ENCODE measurements at places on chromosomes 4 and X.
A peak's percentile ranks its signal among the peaks of the same experiment; 100 is the strongest.

DNA sequence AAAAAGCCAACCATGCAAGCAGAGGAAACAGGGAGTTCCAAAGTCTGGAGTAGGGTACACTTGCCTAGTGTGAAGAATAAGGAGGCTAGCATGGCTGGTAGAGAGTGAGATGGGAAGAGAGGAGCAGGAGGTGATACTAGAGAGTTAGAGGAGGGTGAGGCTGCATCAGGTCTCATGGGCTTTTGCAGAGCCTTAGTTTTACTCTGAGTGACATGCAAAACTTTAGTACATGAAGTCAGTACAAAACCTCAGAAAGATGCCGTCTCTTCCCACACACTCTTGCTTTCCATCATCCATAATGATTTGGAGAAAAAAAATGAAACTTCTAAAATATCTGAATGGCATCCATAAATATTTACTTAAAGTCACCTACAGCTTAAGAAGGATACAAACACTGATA is 5.0 kb downstream of the OPRPN start:
- no peak for DNase-seq

- no peak for DNase-seq
Measured at GRCh38 chrX:7690842-7691241, 152.1 kb upstream of the VCX start.

DNA sequence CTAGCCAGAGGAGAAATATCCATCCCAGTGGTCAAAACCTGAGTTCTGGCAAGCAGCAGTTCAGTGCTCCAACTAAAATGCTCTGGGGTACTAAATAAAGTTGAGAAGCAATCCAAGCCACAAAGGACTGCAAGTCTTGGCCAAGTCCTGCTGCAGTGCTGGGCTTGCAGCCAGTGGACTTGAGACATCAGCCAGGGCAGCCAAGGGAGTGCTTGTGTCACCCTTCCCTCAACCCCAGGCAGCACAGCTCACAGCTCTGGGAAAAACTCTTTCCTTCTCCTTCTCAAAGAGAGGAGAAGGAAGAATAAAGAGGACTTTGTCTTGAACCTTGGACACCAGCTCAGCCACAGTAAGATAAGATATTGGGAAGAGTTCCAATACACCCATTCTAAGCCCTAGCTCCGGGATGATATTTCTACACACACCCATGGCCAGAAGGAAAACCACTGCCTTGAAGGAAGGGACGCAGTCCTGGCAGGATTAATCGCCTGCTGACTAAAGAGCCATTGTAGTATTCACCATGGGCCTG is 99.8 kb downstream of the PTCHD1 start:
- no peak for DNase-seq

- DNase-seq: no peak
Measured at GRCh38 chr4:176611951-176612350, 180.8 kb downstream of the VEGFC start.

DNA sequence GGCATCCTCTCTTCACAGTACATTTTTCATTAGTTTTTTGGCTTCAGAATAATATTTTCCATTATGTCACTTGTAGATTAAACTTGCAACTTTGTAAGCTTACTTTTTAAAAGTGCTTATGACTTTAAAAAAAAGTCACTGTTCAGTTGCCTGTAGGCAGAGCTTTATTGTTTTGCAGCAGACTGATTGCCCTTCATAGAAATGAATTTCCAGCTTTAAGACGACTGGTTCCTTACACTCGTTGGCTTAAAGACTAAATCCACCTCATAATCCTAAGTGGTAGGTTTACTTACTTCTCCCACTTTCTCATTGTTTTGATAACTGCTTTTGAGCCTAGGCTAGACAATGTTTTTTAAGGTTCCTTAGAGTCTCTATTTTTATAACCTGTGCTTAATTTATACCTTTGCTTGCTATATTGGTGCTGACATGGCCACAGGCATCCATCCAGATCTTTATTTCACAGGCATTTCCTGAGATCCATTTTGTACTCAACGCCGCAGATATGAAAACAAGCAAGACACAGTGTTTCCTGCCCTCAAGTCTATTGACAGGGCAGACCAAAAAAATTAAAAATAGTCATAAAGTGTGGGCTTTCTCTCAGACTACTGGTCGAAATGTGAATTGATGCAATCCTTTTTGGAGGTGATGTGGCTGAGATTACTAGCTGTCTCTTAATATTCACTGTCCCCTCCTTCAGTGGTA is 12.6 kb upstream of the IL13RA2 start:
- DNase-seq: no peak

GRCh38 chr4:149885896-149886295 is 70.3 kb upstream of the IQCM start:
- no peak for DNase-seq

DNA sequence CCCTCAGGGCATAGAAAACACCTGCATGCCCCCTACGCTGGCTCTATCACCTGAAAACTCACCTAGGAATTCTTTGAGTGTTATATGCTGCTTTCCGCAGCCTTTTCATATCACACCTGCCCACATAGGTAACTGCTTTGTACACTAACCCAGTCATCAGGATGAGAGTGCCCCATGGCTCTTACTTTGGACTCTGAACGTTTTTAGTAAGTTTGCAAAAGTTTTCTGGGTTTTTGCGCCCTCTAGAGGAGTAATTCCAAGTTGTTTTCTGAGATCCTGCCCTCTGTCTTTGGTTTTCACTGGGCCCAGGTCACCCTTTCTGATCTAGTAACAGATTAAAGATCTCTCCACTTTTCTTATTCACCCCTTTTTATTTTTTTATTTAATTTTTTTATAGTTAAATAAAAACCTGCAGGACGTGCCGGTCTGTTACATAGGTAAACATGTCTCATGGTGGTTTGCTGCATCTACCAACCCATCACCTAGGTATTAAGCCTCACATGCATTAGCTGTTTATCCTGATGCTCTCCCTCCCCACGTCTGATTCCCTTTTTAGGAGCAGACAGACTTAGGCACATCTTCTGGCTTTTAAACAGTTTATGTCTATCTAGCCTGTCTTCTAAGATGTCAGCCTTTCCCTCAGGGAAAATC is 139.2 kb downstream of the NWD2 start:
- DNase-seq: peak; percentile 24

All from CD4-positive, alpha-beta T cell treated with Interleukin-17A for 1 hour (primary cell).